ENCODE measurements at places on chromosomes 16 and 17.

- DNase-seq = no peak
Observed at GRCh38 chr16:86901483-86901882, 323.1 kb downstream of the FOXL1 start.

GRCh38 chr16:4846503-4846900, 586 bp downstream of the GLYR1 start:
- no peak for DNase-seq

DNA sequence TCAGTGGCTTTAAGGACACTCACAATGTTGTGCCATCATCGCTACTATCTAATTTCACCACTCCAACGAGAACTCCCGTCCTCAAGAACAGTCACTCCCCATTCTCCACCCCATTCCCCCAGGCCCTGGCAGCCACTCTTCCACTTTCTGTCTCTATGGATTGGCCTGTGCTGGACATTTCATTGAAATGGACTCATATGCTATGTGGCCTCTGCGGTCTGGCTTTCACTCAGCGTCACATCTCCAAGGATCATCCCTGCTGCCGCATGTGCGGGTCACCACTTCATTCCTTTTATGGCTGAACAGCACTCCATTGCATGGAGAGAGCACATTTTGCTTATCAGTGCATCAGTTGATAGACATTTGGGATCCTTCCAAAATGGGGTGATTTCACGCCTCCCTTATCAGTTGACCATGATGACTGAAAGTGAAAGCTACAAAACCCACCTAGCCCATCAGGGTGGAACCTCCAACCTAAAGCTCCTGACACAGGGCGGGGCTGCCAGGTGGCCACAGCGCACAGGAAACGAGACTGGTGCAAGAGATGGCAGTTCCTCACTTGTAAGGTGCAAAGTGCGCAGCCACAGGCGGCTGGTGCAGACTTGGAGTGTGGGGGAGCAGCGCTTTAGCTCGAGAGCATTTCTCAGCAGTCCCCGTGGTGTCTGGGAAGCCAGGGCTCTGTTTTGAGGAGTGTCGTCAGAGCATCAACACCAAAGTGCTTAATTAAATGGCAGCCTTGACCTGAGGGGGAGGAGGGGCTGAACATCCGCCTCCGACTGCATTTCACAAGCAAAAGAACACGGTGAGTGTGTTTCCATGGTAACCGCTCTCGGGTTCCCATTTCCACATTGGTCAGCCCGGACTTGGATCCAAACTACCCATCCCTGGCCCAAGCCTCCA, 23.8 kb downstream of the COTL1 start:
- DNase-seq = no peak

DNA sequence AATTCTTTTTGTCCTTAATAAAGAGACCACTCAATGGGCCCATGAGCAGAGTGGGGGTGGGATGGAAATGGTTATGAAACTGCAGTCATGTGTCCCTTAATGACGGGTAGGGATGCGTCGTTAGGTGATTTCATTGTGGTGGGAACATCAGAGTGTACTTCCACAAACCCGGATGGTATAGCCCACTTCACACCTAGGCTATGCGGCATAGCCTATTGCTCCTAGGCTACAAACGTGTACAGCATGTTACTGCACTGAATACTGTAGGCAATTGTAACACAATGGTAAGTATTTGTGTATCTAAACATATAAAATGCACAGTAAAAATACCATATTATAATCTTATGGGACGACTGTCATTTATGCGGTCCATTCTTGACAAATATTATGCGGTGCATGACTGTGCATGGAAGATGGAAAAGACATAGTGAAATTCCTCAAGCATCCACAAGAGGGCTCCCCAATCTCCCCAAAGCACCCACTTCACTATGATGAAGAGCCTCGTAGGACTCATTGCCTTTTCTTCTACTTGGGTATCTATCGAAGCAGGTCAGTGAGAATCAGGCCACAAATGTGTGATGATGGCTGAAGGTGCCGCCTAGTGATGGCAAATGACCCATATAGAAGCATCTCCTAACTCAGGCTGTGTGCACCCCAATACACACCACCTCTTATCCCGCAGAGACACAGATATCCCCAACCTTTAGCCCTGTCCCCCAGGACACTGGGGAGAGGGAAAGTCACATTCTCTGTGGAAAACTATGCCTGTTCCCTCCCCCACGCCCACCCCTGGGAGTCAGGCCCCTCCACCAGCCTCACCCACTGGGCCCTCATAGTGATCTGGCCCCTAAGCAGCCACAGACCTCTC, 43.5 kb downstream of the TBX21 start:
- DNase-seq = no peak

GRCh38 chr16:7964167-7964566, 626.1 kb downstream of the TMEM114 start:
- no peak for DNase-seq

DNA sequence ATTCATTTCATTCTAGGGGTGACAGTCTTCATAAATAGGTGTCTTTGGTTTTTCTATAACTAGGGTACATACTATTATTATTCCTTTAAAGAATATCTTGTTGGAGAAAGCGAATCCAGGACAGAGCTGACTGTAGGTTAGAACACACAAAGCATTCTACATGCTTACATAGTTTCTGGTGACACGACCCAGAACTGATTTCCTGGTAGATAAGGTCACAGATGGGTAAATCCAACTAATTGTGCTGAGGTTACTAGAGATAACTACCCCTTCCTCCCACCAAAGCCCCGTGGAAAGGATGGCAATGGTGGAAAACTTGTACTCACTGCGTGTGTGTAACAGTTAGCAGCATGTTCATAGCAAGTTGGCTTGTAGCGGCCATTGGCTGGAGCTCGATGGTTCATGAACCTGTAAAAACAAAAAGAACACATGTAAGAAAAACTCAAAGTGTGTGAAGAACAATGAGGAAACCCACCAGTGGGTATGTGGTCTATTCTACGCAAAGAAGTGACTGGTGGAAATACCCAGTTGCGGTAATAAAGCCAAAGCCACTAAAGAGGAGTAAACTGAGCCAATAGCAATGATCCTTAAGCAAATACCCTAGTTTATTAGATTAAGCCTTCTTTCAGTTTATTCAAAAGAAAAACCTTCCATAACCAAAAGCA, 7.7 kb downstream of the MMD start:
- no peak for DNase-seq

DNA sequence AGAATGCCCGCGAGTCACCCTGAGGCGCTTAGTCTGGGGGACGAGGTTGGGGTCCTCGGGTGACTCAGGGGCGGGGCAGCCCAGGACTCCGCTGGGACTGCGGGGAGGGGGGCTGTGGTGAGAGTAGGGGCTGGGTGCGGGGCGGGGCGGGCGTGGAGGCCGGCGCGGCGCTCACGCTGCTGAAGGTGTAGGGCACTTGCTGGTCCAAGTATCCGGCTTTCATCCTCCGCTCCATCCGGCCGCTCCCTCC, 832 bp downstream of the ETV4 start:
- DNase-seq = no peak

DNA sequence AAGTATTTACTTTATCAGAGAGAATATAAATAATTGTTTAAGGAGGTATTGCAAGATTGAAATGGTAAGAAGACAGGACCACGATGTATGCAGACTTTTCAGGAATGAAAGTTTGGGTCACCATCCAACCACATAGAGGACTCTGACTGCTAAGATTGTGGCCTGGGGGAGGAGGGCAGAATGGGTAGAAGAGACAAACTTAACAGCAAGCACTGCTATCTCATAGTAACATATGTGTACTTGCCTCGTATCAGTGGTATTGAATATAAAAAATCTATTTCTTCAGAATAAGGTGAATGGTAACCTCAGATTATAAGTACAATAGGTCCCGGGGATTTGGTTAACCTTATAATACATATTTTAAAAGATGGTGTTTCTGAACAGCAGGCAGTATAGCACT, 5.8 kb downstream of the KRT10 start:
- no peak for DNase-seq

DNA sequence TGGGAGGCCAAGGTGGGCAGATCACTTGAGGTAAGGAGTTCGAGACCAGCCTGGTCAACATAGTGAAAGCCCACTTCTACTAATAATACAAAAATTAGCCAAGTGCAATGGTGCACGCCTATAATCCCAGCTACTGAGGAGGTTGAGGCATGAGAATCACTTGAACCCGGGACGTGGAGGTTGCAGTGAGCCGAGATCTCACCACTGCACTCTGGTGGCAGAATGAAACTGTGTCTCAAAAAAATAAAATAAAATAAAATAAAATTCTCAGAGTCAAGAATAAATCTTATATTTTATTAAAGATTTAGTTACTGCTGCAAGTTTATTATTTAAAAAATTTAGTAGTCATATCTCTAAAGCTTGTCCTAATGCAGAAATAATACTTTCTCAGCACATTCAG, 29.7 kb downstream of the ARL4D start:
- no peak for DNase-seq

DNA sequence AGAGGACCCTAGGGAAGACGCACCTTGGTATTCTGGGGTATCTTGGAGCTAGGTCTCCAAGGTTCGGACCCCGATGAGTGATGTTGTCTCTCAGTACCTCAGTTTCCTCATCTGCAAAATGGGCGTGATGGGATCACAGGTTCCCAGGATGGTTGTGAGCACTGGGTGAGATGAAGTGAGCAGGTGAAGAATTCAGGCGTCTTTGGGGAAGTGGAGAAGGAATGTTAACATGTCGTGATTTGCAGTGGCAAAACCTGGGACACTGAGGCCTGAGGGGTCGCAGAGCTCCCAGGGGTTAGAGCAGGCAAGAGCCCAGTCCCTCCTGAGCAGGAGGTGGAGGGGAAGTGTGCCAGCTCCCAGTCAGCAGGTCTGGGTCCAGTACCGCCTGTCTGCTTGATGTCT, 215.1 kb upstream of the GSE1 start:
- DNase-seq = no peak

GRCh38 chr16:62194828-62195227, 158.6 kb upstream of the CDH8 start:
- DNase-seq = no peak

DNA sequence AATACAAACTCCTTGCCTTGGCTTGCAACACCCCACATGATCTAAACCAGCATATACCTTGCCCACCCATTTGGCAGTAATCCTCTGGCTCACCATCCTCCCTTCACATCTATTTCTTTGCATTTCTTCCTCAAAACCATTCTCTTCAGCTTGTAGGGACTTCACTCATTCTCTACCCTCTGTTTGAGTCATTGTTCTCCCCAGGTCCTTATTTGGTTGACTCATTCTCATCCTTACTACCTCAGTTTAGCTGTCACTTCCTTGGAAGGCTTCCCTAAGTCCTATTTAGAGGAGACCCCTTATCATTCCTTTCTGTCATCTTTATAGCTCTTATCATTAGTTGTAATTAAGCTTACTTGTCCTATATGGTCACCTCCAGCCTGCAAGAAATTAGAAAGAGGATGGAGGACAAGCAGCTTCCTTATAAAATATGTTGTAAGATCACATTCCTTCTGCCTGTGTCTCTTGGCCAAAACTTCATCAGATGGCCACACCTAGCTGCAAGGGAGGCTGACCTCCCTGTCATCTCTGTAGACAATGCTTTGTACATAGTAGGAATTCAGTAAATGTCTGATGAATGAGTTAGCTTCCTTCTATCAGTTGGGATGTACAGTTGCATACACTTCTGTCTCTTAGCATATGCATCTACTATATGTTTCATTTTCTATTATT, 1.7 kb downstream of the TTC19 start:
- no peak for DNase-seq

- no peak for DNase-seq
Observed at GRCh38 chr17:10357768-10358167, 15.0 kb downstream of the MYH13 start.

DNA sequence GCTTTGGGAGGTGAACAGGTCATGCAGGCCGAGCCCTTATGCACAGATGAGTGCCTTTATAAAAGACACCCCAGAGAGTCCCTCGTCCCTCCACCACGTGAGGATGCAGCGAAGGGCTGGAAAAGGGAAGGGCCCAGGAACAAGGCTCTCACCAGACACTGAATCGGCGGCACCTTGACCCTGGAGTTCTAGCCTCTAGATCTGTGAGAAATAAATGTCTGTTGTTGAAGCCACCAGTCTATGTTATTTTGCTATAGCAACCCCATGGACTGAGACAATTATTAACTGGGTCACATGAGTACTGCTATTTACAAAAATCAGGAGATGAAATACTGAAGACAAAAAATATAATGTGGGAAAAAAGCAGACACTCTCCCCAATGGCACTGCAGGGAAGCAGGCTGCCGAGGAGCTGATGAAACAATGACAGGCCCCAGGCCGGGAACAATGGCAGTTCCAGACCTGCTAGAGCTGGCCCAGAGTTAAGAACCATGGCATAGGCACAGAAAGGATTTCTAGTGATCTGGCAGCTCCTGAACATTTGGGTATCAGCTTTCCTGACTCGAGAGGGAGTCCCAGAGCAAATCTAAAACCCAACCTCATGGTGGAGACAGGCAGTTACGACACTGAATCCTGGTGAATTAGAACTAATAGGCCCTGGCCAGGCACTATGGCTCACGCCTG, 17.8 kb upstream of the GGA2 start:
- no peak for DNase-seq

GRCh38 chr17:79530361-79531105, 80.3 kb downstream of the RBFOX3 start:
- no peak for DNase-seq

DNA sequence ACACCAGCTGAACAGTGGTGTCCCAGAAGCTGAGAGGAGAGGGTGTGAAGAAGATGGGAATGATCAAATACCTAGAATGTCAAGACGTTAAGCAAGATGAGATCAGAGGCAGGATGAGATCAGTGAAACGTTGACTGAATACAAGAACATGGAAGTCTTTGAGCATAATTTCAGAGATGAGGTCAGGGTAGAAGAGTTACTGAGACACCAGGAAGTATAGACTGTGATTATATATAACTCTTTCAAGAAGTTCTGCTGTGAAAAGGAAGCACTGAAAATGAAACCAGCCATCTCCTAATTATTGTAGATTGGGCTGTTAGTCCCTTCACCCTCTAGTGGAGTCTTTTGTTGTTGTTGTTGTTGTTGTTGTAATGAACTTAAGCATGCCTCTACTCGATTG, 9.1 kb downstream of the SHCBP1 start:
- DNase-seq = no peak

GRCh38 chr17:10048629-10049350, 143.7 kb upstream of the RCVRN start:
- DNase-seq = no peak

GRCh38 chr17:45388604-45389325, 43.9 kb downstream of the ARHGAP27 start:
- DNase-seq = no peak

DNA sequence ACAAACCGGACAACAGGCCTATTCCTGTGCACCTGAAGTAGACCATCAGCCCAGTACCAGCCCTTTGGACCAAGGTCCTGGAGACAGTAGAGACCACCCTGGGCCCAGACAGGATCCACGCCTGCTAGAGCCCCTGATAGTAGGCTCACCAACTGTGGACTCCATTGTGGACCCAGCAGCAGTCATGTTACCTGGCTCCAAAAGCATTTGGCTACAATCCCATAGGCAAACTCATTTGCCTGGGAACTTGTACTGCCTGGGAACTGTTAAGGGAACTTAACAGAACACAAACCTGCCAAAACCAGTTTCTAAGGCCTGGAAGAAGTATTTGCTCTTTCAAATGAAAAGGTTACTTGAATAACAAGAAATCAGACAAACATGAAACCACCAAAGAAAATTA, 10.0 kb upstream of the ACSM1 start:
- no peak for DNase-seq
